Right renal cortex interstitium (tissue), 3 donors: ENCODE measurements at places on chromosomes 7 and 10. TPM values are rescaled to one million over a fixed set of nuclear protein-coding genes. Genes with fewer than 3 reads are reported as not detected.
A peak's percentile ranks its signal among the peaks of the same experiment; 100 is the strongest.

Gene PLPP4
- polyA plus RNA-seq, result 6.0 TPM

DNA sequence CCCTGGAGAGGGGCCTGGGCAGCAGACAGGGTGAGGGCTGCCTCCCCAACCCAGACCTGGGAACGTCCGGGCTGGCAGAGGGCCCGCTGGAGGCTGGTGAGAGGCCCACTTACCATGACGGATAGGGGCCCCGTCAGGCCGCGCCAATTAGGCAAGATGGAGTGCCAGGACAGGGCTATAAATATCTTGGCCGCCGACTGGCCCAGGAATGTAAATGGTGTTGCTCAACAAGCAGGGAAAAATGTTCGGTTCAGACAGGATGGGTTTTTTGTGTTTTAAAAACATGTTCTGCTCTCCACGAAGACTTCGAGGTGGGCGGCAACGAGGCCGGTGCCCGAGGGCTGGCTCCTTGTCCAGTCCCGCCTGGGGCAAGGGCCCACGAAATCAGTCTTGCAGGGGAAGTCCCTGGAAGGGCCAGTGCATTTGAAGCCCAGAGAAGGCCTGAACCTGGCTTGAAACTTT, 35.8 kb upstream of the ELN start:
- no peak for DNase-seq

- no peak for DNase-seq
Observed at GRCh38 chr7:29255199-29255878, 60.8 kb downstream of the CHN2 start.

DNA sequence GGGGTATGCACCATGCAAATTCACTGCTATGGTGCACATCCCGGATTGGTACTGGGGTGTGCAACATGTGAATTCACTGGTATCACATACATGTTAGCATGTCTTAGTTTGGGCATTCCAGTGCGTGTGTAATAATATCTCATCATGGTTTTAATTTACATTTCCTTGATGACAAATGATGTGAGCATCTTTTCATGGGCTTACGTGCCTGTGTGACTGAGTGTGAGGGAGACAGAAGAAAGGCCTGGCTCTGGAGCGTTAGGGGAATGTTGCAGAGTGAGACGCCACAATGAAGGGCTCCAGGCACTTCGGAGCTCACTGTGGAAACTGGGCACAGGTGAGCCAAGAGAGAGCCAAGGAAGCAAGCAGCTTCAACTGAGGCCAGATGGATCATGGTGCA, 162.6 kb downstream of the UBE2H start:
- no peak for DNase-seq

DNA sequence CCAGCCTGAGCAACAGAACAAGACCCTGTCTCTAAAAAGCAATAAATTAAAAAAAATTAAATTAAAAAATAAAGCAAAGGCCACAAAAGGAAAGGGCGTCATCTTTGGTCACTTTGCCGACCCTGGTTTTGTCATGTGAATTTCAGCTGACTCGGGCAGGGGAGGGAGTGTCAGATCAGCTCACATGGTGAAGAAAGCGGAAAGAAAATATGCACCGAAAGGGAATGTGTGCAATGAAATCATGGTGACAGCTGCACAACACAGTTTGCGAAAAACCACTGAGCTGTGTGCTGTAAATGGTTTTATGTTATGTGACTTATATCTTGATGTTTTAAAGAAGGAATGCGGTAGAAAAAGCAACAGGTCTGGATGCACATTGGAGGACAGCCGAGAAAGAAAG, 39.8 kb downstream of the RCC1L start:
- DNase-seq, result no peak

- DNase-seq, result no peak
Observed at GRCh38 chr7:139562491-139562890, 39.0 kb downstream of the CLEC2L start.

DNA sequence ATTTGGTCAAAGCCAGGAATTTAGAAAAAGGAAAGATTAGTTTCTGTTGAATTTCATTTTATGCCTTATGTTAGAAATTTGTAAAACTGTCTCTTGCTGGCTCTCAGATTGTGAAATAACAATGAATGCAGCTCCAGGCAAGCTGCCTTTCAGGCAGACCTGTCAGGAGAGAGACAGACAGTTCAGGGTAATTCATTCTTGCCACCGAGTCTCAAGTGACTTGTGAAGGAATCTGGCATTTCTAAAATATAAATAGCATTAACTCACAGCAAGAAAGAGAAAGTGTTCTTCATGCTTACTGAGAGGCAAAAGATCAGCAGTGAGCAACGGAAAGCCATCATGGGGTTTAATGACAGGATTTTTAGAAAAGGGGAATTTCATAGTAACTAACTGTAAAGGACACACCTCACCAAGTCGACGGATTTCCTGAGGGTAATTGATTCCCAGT, 442.3 kb upstream of the AKR1E2 start:
- no peak for DNase-seq

GRCh38 chr10:106508950-106509349, 655.6 kb downstream of the SORCS1 start:
- no peak for DNase-seq

DNA sequence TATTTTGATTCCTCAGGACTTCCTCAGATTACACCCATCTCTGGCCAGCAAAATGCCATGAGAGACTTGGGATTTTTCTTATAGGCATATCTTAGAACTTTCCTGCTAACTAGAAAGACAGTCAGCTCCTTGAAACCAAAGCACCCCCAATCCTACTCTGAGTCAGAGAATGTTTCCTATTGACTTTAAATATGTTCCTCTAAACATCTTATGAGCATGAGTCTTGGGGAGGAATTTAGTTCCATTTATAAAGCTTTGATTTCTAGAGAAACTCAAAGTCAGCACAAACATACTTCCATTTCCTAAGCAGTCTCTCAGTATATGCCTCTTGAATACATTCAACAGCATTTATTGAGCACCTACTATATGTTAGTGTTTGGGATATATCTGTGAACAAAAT, 128.5 kb downstream of the INHBA start:
- no peak for DNase-seq

Gene RNF32
- polyA plus RNA-seq, result 2.3 TPM

- no peak for DNase-seq
Observed at GRCh38 chr10:83248106-83248631, 891.1 kb upstream of the GHITM start.

- DNase-seq, result no peak
Observed at GRCh38 chr7:75950111-75950681, 35.2 kb downstream of the POR start.

DNA sequence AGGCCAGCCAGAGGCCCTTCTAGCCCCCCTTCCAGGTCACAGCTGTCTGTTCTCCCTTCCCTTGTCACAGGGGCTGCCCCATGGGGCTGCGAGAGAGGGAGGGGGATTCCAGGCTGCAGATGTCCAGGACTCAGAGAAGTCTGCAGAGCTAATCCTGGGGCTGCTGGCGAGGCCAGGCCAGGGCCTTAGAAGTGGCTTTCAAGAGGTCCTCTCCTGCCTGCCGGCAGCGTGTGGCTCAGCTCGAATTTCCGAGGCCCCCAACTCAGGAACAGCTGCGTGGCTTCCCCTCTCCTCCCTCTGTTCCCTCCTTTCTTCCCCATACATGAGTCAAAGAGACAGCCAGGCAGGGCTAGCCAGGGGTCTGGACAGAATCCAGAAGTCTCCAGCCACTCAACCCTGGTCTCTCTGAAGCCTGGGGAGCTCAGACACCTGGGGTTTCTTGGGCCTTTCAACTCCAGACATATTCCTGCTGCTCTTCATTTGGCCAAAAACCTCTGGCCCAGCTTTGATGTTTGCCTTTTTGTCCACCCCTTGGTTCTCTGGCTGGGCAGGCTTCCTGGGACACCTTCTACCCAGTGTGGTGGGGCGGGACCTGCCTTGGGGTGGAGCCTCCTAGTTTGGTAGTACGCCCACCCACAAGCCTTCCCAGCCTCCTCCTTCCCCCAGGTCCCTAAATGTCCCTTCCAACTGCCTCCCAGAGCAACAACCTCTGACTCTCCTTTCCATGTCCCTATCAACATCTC, 21.8 kb upstream of the EIF5AL1 start:
- peak; percentile 50 for DNase-seq

Gene TMEM140
- polyA plus RNA-seq, result 26.4 TPM

- DNase-seq, result no peak
Observed at GRCh38 chr7:27131390-27131819, 848 bp upstream of the HOXA4 start.

Gene TMEM236
- 0.26 TPM for polyA plus RNA-seq

GRCh38 chr7:45027774-45028114, 27.7 kb downstream of the CCM2 start:
- no peak for DNase-seq

DNA sequence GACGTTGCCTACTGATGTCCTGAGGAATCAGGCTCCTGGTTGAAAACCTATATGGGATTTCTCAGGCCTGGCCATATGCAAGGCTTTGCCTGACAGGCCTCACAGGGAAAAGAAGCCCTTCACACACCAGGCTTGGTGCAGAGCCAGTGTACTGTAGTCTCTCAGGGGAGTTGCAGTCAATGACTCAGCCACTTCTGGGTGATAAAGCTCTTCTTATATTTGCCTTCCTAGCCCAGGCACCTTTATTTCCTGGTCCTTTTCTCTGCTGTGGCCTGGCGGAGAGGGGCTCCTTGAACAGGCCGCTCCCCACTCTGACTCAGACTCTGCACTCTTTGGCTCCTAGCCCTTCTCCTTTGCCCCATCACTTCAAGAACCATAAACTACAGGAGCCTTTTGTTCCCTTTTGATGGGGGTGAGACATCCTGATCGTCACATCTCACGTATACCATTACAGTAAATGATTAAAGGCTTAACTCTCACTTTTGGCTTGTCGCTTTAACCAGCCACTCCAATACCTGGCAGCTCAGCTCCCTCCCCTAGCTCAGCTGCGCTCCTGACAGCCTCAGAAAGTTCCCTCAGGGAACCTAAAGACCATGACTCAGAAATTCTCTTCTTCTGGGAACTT, 33.5 kb downstream of the DPY19L1 start:
- no peak for DNase-seq

- DNase-seq, result no peak
Observed at GRCh38 chr7:45215601-45216062, 58.0 kb downstream of the RAMP3 start.

Gene CLRN3
- 22.8 TPM for polyA plus RNA-seq

DNA sequence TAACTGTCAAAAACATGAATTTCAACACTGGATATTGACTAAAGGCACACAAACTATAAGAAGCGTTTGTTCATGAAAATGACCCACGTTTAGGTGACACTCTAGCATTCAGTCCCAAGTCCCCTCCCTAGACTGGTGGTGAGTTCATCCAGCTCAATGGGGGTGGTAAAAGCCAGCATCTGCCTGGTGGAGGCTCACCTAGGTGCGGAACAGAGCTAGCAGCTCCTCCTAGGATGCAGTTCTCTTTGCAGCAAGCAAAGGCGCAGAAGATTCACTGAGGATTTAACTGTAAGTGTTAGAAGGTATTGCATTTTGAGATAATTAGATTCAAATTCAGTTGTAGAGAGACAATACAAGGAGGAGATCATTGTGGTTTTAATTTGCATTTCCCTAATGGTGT, 87.6 kb downstream of the VSTM2A start:
- DNase-seq, result no peak

- DNase-seq, result no peak
Observed at GRCh38 chr7:15753887-15754579, 67.5 kb upstream of the MEOX2 start.

Gene RBP3
- polyA plus RNA-seq, result 0.08 TPM

Gene GATA3
- 77.4 TPM for polyA plus RNA-seq

GRCh38 chr10:18158773-18159265, 18.6 kb downstream of the CACNB2 start:
- no peak for DNase-seq

Gene MDFIC
- polyA plus RNA-seq, result 31.7 TPM

DNA sequence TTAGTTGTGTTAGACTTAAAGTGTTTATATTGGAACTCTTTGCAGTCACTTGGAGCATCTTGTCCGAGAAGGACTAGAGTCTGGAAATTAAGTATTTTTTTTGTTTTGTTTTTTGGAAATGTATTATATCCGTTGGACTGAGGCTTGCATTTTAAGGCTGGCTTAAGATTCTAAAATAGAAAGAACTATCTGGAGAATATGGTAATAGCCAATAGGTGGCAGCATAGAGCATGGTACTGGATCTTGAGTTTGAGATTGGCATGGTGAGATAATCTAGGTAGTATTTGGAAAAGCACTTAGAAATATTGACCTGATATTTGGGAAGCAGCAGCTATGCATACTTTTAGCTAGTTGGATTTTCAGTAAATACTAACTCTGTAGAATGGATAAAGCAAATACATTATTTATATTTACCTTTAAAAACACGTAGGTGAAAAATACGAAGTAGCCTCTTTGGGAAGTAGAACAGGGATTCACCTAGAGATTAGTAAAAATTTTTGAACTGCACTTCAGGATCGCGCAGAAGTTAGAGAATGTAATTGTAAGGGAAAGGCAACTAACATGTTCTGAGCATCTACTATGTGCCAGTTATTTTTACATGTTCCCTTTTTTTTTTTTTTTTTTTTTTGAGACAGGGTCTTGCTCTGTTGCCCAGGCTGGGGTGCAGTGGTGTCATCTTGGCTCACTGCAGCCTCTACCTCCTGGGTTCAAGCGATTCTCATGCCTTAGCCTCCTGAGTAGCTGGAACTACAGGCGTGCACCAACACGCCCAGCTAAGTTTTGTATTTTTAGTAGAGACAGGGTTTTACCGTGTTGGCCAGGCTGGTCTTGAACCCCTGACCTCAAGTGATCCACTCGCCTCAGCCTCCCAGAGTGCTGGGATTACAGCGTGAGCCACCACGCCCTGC, 78.6 kb downstream of the LCOR start:
- DNase-seq, result no peak

GRCh38 chr7:14924398-14924797, 21.8 kb upstream of the DGKB start:
- DNase-seq, result no peak

DNA sequence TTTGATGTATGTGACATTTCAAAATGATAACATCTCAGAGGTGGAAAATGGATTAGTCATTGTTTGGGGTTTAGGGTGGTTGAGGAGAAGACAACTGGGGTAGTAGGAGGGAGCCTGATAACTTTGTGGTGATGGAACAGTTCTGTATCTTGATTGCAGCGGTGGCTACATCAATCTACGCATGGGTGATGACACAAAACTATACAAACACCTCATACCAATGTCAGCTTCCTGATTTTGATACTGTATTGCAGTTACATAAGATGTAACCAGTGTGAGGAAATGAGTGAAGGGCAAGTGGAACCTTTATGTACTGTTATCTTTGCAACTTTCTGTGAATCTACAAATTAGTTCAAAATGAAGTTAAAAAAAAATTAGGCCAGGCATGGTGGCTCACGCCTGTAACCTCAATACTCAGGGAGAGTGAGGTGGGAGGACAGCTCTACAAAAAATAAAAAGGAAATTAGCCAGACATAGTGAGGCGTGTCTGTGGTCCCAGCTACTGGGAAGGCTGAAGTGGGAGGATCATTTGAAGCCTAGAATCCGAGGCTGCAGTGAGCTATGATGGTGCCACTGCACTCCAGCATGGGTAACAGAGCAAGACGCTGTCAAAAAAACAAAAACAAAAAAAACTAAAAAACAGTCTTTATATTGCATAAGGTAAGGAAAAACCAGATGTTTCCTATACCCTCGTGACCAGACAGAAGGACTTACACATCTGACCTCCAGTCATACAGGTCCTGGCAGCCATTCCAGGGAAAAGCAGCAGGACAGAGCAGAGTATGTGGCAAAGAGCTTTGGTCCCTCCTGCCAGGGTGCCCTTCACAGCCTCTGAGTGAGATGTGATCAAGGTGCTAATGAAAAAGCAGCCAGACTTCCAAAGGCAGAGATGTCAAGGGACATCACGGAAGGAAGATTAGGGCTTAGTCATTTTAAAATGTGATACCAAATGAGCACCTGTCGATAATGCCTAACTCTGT, 50.8 kb downstream of the CYTH3 start:
- no peak for DNase-seq
